ENCODE measurements at places on chromosomes 16 and 17.

GRCh38 chr16:86809458-86809955, 231.2 kb downstream of the FOXL1 start:
- no peak for DNase-seq

GRCh38 chr16:31038993-31039392, 5.6 kb downstream of the STX4 start:
- DNase-seq: no peak

DNA sequence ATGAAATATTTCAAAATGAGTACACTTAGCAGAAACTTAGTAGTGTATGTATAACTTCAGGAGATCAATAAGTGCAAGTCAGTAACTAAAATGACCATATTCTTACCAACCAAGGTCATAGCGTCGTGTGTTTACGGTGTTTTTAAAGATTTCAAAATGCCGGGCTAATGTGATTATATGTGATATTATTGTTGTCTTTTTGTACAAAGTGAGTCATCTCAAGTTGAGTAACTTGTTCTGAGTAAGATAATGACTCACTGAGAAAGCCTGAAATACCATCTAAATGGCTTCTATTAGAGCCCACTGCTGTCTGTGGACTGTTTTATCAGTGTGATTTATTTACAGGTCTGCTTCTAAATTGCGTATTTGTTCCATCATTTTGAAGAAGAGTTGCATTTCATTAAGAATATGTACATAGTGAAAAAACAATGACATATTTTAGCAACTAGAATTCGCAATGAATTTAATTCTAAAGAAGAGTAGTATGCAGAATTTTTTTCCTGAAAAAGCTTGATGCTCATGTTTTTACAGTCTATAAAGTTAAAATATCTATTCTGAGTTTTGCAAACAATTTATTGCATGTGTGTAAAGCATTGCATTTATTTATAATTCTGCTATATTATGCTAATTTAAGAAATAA, 12.7 kb downstream of the KRT12 start:
- no peak for DNase-seq

DNA sequence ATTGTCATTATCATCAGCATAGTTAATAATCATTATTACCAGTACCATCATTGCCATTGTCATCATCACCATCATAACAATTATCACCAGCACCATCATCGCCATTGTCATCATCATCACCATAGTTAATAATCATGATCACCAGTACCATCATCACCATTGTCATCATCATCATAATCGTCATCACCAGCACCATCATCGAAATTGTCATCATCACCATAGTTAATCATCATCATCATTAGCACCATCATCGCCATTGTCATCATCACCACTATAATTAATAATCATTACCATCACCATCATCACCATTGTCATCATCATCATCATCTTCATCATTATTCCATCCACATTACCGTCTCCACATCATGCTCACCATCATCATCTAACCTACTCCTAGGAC, 13.5 kb downstream of the PDILT start:
- DNase-seq: no peak

DNA sequence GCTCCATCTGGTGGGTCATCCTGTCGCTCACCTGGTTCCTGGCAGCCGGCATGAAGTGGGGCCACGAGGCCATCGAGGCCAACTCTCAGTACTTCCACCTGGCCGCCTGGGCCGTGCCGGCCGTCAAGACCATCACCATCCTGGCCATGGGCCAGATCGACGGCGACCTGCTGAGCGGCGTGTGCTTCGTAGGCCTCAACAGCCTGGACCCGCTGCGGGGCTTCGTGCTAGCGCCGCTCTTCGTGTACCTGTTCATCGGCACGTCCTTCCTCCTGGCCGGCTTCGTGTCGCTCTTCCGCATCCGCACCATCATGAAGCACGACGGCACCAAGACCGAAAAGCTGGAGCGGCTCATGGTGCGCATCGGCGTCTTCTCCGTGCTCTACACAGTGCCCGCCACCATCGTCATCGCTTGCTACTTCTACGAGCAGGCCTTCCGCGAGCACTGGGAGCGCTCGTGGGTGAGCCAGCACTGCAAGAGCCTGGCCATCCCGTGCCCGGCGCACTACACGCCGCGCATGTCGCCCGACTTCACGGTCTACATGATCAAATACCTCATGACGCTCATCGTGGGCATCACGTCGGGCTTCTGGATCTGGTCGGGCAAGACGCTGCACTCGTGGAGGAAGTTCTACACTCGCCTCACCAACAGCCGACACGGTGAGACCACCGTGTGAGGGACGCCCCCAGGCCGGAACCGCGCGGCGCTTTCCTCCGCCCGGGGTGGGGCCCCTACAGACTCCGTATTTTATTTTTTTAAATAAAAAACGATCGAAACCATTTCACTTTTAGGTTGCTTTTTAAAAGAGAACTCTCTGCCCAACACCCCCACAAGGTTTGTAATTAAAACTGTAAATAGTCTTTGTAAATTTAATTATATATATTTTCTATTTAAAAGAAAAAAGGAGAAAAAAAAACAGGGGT, 1.7 kb downstream of the FZD2 start:
- DNase-seq: no peak

DNA sequence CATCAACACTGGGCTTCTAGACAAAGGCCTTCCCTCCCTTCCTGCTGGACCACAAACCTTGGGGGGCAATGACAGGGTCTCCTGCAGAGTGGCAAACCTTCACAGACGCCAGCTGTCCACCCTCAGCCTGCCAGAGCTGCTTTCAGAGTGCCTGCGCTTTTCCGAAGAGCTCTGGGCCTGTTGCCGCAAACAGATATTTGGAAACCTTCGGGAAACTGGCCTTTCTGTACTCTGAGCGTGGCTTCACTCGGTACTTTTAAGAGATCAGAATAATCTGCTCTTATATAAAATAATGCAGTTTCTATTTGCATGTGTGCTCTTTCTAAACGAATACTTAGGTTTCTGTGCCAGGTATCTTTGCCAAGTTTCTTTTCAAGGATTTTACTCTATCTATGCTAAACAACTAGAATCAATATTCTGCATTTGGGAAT, 152.1 kb upstream of the CHMP6 start:
- DNase-seq: no peak
